ENCODE measurements at places on chromosomes 2 and 18.

DNA sequence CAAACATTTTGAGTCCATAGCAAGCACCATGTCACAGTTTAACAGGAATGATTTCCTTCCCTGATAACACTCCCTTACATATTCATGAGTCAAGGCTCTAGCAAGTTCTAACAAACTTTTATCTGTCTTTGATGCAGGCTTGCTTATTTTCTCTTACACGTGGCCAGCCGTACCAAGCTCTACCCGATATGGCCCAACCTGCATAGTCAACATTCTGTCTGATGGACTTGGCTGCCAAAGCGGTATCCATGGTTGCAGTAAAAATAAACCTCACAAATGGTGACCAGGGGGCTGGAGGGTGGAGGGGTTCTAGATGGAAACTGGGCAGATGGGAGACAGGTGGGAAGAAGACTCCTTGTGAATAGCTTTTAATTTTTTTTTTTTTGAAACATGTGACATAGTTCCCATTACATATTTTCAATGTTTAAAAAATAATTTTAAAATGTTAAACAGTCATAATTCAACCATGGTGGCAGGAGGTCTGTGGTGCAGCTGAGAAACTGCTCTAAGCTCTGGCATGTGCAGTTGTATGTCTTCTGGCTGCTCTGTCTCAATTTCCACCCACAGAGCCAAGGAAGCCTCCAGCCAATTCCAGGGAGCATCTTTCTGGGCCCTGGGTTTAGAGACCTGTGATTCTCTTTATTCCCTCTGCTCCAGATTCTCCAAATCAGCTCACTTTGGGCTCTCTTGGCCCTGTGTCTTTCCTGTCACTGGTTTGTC lies 20.7 kb upstream of the CXCR1 start:
- DNase-seq = no peak

DNA sequence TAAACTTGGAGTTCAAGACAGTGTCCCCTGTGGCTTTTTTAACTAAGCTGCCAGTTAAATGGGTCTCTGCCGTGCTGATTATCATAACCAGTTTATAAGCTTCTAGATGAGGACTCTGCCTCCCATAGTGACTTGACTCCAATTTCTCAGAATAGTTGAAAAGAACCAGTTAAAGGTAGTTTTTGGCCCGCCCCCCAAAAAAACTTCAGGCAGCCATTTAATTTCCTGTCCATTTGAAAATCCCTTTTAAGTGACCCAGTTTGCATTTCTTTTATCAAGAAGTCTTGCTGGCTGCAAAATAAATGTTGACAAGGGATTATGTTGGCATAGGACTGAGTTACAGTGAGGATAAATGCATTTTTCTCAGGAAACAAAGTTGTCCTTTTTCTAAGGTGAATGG lies 2.3 kb downstream of the SLC20A1 start:
- no peak for DNase-seq

DNA sequence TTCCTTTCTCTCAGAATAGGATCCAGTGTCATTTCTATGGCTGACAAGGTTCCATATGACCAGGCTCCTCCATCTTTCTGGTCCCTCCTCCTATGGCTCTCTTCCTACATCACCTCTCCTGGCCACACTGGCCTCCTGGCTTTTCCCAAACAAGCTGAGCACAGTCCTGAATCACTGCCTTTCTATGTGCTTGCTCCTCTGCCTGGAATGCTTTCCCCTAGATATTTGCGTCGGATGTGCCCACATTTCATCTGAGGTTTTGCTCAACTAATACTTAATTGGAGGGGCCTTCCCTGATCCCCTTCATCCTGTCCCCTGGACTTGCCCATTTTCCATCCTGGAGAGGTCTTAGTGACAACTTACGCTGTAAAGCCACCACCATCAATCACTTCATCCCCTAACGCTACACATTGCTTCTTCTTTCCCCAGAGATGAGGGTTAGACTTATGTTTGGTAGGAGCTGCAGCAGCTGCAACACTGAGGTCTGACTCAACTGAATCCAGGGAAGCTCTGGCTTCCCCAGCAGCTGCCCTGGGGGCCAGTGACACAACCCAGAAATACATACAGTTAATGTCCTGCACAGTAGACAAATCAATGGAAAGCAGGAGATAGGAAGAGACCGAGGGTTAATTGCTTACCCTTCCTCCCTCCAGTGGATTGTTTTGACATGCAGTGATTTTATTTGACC lies 42.9 kb downstream of the QPCT start:
- DNase-seq = no peak

DNA sequence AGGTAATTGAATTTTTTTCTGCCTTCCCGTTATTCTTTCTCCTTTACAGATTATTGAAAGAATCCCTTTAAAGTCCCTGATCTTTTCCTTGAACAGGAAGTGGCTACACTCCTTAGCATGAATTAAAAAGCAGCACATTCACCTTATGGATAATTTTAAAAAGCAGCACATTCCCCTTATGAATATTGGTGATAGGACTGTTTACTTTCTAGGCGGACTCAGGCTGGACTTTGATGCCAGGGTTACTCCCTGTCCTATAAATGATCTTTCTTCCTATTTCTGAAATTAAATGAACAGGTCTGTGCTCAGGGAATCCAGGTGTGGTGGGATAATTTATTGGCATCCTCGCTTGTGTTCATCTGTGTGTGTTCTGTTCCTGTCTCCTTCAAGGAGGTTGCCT lies 226.0 kb downstream of the DCDC2C start:
- no peak for DNase-seq

- DNase-seq = no peak
These were observed 784.7 kb upstream of the PIK3C3 start for GRCh38 chr18:41170346-41170745.

- DNase-seq = no peak
These were observed 8.9 kb downstream of the TSPYL6 start for GRCh38 chr2:54247115-54247514.

GRCh38 chr2:121088251-121089165 lies 196.5 kb downstream of the TFCP2L1 start:
- DNase-seq = no peak

DNA sequence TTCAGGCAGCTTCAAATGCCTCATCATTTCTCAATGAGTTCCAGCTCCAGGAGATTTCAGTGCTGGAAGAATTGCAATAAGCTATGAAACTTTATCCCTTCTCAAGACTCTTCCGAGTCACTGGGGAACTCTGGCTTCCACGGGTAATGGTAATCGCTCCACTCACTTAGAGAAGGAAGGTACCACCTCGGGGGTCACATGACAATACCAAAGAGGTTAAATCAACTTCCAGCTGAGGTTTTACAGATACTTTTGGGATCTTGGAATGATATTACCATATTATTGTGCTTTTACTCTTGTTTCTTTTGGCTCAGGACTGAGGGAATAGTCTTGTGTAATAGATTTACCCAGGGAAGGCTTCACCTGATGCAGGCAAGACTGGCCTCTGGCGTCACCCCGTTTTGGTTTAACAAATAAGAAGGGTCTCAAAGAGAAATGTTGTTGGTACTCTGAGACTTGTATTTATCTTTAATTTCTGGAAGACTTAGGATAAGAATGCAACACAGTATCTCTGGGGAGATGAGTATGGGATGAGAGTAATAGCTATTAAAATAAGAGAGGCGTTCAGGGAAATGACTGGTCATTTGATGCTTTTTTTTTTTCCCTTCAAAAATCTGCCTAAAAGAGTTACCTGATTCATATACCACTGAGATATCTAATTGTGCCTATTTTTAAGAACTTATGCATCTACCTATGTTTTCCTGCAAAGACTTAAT lies 316.9 kb upstream of the ZEB2 start:
- DNase-seq = no peak

DNA sequence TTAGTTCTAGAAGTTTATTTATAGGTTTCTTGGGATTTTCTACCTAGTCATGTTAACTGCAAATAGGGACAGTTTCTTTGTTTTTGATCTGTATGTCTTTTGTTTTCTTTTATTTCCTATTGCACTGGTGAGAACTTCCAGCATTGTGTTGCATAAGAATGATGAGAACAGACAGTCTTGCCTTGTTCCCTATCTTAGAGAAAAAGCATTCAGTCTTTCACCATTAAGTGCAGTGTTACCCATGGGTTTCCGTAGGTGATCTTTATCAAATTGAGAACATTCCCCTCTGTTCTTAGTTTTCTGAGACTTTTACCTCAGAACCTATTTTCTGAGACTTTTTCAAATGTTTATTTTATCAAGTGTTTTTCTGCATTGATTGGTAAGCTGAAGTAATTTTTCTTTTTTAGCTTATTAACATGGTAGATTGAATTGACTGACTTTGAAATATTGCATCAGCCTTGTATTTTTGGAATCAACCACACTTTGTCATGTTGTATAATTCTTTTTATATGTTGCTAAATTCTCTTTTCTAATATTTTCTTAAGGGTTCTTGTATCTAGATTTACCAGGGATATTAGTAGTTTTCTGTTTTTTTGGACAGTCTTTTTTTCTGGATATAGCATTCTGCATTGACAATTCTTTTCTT lies 17.2 kb downstream of the MFSD6 start:
- no peak for DNase-seq

DNA sequence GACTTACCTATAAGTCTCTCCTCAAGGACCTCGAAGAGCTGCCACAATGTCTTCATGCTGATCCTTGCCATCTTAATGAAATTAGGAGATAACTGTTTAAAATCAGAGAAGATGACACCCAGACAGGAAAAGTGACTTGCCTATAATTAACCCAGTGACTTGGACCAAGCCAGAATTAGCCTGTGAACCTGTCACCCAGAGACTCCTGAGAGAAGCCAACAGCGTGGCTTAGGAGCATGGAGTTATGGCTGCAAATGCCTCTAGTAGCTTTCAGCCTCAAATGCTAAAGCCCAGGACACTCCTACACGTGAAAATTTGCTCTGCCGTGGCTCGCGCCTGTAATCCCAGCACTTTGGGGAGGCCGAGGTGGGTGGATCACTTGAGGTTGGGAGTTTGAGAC lies 104.2 kb downstream of the GBX2 start:
- DNase-seq = no peak

DNA sequence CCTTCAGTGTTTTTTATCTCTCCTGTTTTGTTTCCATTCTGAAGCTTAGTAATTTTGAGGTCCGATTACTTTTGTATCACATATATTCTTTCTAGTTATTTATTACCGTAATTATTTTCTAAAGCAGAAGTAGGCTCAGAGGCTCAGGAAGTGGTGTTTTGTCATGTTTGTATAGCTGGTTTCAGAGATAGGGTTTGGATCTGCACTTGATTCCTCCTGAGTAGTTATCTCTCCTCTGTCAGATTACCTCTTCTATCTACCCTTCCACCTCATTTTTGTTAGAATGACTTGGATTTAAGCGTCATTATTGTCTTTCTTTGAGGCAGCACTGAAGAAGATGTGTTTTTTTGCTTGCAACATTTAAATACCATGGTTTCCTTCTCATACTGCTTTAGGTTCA lies 95.4 kb downstream of the MTA3 start:
- DNase-seq = peak; percentile 3

DNA sequence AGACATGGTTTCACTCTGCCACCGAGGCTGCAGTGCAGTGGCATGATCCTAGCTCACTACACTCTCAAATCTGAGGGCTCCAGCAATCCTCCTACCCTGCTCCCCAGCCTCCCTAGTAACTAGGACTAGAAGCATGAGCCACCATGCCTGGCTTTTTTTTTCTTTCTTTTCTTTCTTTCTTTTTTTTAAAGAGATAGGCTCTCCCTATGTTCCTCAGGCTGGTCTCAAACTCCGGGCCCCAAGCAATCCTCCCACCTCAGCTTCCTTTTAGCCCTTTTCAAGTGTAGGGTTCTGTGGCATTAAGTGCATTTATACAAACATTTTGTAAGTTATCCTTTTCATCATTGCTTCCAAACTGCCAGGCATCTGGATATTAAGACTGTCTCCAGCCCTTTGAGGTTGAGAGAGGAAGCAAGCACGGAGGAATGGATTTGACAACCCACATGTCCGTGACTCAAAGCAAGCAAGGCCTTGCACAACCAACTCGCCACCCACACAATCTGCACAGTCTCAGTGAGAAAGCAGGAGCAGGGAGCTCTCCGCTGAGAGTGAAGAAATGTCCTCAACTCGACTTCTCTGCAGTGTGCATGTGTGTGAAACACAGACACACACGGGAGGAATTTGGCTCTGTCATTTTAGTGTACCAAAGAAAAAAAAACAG lies 65.6 kb downstream of the ATP8B1 start:
- no peak for DNase-seq

GRCh38 chr2:115011721-115012120 lies 569.3 kb downstream of the DPP10 start:
- no peak for DNase-seq

- no peak for DNase-seq
These were observed 1.4 kb downstream of the PPM1G start for GRCh38 chr2:27407798-27408491.

DNA sequence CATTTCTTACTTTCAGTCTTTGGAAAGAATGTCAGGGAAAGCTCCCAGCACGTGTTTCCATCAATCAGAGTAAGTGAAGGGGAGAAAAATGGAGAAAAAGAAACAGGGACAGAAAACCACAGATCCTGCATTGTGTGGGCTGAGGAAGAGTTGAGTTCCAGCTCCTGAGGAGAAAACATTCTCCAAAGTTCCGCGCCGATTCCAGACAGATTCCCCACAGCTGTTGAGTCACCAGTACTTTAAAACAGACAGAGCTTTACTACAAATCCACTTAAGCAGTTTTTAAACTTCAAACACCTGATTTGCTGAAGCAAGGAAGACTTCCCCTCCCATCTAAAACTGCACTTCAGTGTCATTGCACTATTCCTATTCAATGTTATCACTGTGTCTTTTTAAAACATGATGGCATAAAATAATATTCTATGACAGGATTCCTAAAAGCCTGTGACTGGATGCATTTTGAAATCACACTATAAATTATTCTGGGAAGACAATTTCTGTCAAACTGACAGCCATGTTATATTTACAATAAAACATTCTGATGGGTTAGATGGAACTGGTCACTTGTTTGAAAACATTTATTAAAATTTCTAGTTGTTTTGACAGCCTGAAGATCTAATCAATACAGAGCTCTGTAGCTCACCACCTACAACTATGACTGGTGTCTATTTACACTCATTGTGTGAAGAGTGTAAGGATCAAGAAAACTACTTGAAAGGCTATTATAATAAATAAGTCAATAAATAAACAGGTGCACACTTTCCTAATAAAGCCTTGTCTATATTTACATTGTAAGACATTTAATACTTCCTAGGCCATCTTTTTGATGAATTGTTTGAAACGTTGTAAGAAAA lies 40.9 kb downstream of the TCF4 start:
- no peak for DNase-seq

DNA sequence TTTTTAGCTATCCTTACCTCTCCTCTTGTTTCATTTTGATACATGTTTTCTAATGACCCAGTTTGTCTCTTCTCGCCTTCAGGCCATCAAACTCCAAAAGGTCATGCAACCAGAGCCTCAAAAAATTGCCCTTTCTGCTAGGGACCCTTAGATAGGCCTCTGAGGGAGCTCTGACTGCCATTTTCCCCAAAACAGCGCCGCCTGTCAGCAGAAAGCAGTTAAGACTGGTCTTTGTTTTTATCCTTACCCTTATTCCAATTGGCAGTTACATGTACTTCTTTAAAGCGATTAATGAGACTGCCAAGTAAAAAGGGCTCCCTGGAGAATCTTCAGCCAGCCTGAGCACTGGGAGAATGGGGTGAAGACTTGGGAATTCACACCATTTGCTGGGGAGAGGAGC lies 55.1 kb upstream of the RIT2 start:
- DNase-seq = no peak

GRCh38 chr2:263774-264492 lies at the start of gene SH3YL1:
Gene SH3YL1 (minus strand): TSS chr2:264032. CDS start chr2:263984, 48 bp downstream.
- DNase-seq = peak; percentile 70

GRCh38 chr2:120250640-120251039 lies 2.0 kb upstream of the RALB start:
- no peak for DNase-seq

Measured in CD4-positive, alpha-beta T cell treated with Interleukin-21 for 1 hour (primary cell).